SW 1271 (cell line): ENCODE measurements at places on chromosomes 11 and 22.

DNA sequence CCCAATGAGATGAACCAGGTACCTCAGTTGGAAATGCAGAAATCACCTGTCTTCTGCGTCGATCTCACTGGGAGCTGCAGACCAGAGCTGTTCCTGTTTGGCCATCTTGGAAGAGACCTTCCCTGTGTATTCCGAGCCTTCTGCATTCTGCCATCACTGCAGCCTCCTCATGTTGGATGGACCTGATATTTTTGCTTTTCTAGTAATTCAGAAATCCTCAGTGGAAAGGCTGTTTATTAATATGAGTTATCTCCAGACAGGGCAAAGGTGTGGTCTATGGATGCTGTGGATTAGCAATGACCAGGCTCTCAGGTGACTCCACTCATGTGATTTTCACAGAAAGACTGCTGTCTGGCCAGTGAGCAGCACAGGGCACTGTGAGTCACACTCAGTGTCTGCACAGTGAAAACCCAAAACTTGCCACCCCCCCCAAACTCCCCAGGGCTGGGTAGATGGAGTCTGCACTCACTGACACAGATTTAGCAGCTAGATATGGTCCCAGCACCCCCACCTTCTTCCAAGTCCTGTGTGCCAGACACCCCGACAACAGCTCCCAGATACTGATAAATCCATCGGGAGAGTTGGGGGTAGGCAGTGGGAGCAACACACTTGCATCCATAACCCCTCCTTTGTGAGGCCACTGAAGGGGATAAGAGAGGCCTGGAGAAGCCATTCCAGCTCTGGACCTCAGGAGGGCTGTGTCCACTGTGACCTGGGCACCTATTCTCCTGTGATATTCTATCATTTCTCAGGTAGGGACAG lies 75.2 kb upstream of the TOP3B start:
- no peak for DNase-seq

DNA sequence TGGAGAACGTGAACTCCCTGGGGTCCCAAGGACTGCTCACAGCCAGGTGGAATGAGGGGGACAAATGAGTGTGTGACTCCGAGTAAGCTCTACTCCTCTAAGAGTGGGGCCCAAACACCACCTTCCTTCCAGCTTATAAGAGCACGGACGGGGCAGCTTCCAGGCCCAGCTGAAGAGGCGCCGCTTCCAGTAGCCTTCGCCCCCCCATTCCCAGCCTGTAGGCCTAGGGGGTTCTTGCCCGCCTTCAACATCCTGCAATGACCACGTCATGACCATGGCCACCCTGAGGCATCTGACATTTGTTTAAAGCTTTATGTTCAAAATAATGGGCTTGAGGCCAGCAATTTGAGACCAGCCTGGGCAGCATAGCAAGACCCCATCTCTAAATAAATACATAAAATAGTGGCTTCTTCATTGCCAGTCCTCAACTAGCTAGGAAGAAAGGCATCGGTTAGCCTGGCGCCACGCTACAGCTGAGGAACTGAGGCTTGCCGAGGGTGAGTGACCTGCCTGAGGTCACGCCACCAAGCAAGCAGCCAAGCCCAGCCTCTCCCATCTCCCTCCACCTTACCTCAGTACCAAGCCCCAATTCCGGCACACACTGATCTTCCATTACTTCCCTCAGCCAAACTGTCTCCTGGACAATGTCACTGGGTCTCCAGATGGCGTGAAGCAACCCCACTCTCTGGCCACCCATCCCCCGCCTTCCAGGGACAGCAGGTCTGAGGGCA lies 7.8 kb upstream of the TNFRSF13C start:
- DNase-seq = no peak

- no peak for DNase-seq
Observed at GRCh38 chr11:104152941-104153505, 10.9 kb downstream of the PDGFD start.

DNA sequence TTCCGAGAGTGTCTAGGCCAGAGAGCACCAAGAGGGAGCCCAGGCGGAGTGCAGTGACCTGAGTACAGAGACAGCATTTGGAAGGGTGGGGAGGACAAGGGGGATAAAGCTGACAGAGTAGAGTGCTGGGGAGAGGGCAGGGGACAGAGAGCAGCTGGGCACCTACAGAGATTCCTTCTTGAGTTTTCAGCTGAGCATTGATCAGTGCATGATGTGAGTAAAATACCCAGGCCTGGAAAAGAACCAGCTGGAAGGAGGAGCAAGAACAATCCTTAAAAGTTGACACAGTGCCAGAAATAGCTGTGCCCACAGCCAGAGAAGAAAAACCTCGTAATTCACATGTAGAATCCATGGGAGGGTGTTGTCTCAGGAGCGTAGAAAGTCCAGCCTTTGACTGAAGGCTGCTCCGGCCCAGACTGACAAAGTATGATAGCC lies 33.9 kb upstream of the PANX2 start:
- no peak for DNase-seq

GRCh38 chr11:118012083-118012669 lies 26.0 kb downstream of the IL10RA start:
- DNase-seq = no peak

GRCh38 chr11:120657306-120658070 lies 145.9 kb downstream of the GRIK4 start:
- no peak for DNase-seq

GRCh38 chr11:103619938-103620337 lies 416.5 kb upstream of the DDI1 start:
- DNase-seq = no peak

- DNase-seq = no peak
Observed at GRCh38 chr11:64924910-64925284, 408 bp downstream of the PPP2R5B start.

GRCh38 chr22:41382610-41383009 lies 868 bp downstream of the TEF start:
- DNase-seq = no peak

- no peak for DNase-seq
Observed at GRCh38 chr11:128058580-128059208, 528.7 kb downstream of the ETS1 start.

- DNase-seq = no peak
Observed at GRCh38 chr11:40170078-40170477, 1289.4 kb downstream of the LRRC4C start.

GRCh38 chr11:123852321-123852720 lies 33.1 kb downstream of the TMEM225 start:
- no peak for DNase-seq
